ENCODE measurements at places on chromosomes 16 and 17.

DNA sequence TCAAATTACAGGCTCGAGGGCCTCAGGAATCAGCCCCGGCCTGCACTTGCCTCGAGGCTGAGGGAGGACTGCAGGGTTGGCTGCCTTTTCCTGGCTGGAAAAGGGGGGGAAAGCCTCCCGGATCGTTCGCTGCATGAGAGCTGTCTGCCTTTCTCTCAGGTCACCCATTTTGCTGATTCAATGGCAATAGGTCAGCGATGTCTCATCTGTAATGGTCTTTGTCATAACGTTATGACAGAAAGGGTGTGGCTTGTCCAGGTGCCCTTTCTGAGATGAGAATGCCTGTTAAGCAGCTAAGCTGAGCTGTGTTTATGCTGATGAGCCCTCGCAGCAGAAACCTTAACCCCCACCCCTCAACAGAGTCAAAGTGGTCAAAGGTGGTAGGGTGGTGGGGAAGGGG lies 81.8 kb downstream of the AKAP1 start:
- DNase-seq = no peak

DNA sequence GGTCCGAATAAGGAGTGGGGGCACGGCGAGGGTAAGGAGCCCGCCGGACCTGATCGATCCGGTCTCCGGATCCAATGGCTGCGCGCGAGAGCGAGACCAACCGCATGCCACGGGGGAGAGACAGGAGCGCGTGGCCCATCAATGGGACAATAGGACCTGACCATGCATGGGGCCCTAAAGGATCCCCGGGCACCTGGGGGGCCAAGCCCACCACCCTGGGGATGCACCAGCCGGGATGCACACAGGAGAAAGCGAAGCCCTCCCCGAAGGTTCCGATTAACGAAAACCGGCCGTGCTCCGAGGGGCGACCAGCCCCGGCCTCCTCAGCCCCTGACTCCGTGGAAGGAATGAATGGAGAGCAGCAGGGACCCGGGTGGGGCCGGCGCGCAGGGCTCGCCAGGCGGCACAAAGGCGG lies 525 bp downstream of the JPT1 start:
- peak; percentile 25 for DNase-seq

DNA sequence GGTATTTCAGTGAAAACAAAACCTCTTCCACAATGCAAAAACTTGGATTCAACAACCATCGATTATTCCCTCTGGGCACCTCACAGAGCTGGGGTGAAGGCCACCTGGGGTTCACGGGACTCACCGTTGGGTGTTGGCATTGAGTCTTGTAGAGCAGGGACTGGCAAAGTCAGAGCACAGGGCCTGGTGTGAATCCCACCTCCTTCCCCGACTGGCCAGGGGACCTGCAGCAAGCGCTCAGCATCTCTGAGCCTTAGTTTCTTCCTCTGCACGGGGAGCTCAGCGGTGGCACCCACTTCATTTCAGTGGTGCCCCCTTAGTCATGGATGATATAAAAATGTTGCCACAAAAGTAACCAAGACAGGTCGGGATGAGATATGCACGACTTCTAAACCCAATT lies 100.4 kb downstream of the METRNL start:
- no peak for DNase-seq

GRCh38 chr16:82899731-82900450 lies 273.1 kb downstream of the CDH13 start:
- DNase-seq = no peak

DNA sequence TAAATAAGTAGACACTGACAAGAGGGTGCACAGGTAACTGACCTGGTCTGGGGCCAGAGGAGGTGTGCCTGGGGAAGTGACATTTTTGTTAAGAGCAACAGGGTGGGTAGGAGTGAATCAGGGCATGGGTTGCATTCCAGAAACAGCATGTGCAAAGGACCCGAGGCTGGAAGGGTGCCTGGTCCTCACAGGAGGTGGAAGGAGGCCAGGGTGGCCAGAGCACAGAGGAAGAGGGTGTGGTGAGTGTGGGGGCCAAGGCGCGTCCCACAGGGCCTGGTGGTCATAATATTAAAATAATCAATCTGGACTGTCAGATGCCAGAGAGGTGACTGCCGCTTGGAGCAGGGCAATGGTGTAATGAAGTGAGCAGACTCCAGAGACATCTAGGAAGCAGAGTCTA lies 14.3 kb downstream of the ARHGAP23 start:
- no peak for DNase-seq

GRCh38 chr17:35540589-35541404 lies 3.3 kb upstream of the SLFN12L start:
- DNase-seq = no peak

- DNase-seq = no peak
Observed at GRCh38 chr17:41691031-41691777, 2.5 kb downstream of the EIF1 start.

GRCh38 chr16:81618661-81619060 lies 160.4 kb upstream of the PLCG2 start:
- no peak for DNase-seq

DNA sequence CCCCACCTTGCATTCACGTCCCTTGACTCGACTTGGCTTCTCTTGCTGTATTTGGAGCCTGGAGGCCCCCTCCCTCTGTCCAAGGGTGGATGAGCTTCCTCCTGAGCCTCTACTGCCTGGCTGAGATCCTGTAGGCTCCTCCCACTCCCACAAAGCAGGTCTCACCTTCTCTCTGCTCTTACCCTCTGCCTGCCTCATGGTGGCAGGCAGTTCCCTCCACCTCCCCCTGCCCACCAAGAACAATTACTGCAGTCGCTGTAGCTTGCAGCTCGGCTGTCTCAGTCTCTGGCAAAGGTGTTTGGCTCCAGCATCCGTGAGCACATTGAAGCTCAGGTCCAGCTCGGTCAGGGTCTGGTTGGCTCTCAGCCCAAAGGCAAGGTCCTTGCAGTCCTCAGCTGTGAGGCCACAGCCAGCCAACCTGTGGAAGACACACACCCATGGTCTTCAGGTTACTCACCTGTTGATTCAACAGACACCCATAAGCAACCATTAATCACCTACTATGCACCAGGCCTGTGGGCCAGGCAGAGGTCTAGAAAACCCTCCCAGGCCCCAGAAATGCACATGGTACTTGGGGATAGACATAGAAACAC lies 42.6 kb downstream of the NLRP1 start:
- DNase-seq = no peak

DNA sequence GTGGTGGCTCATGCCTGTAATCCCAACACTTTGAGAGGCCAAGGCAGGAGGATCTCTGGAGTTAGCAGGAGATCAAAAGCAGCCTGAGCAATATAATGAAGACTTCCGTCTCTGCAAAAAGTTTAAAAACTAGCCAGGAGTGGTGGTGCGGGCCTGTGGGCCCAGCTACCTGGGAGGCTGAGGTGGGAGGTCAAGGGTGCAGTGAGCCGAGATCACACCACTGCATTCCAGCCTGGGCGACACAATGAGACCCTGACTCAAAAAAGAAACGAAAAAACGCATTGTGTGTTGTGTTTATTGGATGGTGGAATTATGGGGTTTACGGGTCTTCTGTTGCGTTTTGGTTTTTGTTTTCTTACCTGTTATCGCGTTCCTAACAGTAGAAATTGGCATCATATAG lies 863 bp upstream of the DDX19A start:
- no peak for DNase-seq

GRCh38 chr17:2259769-2260536 lies 43.6 kb downstream of the SMG6 start:
- no peak for DNase-seq

DNA sequence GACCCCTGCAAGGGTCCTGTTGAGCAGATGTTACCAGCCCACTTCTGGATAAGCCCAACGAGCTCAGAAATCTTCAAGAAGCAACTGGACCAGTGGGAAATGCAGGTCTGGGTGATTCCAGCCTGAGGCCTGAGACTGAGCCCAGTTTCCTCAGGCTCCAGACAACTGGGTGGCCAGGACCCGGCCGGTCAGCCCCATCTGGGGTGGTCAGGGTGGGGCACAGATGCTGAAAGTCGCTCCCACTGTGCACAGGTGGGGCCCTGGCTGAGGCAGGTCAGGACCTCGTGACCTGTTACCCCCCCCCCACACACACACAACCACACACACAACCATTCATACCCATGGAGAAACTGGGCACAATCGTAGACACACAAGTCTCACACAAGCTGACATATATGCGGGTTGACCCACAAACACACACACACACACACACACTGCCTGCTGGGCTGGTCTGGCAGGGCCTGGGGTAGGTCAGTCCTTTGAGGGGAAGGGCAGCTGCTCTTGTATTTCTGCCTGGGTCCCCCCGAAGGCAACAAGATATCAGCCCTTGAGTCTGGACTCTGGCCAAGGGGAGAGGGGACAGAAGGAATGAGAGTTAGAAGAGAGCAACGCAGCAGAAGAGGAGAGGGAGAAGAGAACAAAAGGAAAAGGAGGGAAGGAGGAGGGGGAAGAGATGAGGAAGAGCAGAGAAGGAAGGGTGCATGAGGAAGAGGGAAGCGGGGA lies 99.0 kb upstream of the CDH5 start:
- DNase-seq = no peak

Data from stimulated activated CD4-positive, alpha-beta T cell treated with anti-CD3 and anti-CD28 coated beads, Interleukin-1b, Interleukin-23, amount 100 ng/mL, for 24 hours (primary cell).